ENCODE measurements at places on chromosomes 2 and 18. TPM values are rescaled to one million over a fixed set of nuclear protein-coding genes. Genes with fewer than 3 reads are reported as not detected.

The PPP1R1C gene
- total RNA-seq: not detected

The PAIP2B gene
- 6.4 TPM for total RNA-seq

The UGT1A7 gene
- total RNA-seq: 3.8 TPM

The CFAP65 gene
- total RNA-seq: not detected

The BMP10 gene
- 0.37 TPM for total RNA-seq

The FIGN gene
- total RNA-seq: 1.2 TPM

The BIN1 gene
- 60.7 TPM for total RNA-seq

The LAMA1 gene
- not detected for total RNA-seq

The WIPF1 gene
- 9.4 TPM for total RNA-seq

The TYMS gene
- total RNA-seq: 1.2 TPM

The IL37 gene
- total RNA-seq: not detected

The ALPI gene
- not detected for total RNA-seq

The ICA1L gene
- total RNA-seq: 2.3 TPM

The ZNF512 gene
- 14.7 TPM for total RNA-seq

The TLX2 gene
- total RNA-seq: not detected

The CTNNA2 gene
- not detected for total RNA-seq

The GDF7 gene
- total RNA-seq: 1.3 TPM

The MAB21L4 gene
- 4.9 TPM for total RNA-seq

The ITGB6 gene
- total RNA-seq: 17.0 TPM

The LCLAT1 gene
- 17.4 TPM for total RNA-seq

The DPP10 gene
- total RNA-seq: 2.0 TPM
